Keratinocyte (primary cell): ENCODE measurements at places on chromosomes 11 and 22.

DNA sequence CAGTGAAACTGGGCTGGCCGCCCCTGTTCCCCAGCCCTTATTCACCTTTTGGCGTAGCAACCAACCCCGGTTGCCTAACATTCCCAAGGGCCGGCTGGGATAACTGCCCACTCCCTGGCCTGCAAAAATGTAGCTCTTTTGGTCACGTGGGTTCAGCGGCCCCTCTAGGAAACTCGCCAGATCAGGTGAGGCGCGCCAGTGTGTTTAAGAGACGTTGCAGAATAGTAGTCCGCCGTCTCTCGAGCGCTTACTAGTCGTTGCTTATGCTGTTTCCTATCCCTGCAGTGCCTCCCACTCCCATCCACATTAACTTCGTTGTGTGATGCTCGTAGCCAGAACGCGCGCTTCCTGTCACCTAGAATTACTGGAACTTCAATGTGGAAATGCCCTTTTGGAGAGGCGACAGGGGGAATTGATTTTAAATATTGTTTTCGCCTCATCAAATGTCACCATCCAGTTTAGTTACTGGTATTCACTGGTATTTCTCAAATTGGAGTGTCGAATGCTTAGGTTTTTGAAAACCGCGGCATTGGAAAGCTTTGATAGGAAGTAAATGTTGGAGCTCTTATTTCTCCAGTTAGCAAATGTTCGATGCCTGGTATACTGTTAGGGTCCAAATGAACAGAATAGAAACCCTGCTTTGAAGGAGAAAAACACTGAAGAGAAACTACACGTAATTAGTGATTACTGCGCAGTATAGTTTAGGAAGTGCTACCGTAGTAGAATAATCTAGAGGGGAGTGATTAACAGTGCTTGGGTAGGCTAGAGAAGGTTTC, 823 bp downstream of the CEP57 start:
- no peak for DNase-seq

DNA sequence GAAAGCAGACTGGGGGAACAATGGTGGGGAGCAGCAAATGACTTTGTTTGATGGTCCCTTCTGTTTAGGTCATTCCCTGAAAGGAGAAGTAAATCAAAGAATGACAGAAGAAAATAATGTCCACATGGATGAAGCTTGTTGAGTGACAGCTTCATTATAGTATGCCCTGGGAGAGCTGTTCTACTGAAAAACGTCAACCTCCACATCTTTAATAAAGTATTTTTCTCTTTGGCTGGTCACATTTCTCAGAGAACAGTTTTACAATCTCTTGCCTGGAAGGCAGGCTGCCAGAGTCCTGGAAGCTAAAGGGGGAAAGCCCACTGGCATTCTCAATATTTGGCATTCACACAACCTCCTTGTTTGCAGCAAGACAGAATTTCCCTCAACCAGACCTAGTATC, 287.9 kb downstream of the SWAP70 start:
- no peak for DNase-seq

DNA sequence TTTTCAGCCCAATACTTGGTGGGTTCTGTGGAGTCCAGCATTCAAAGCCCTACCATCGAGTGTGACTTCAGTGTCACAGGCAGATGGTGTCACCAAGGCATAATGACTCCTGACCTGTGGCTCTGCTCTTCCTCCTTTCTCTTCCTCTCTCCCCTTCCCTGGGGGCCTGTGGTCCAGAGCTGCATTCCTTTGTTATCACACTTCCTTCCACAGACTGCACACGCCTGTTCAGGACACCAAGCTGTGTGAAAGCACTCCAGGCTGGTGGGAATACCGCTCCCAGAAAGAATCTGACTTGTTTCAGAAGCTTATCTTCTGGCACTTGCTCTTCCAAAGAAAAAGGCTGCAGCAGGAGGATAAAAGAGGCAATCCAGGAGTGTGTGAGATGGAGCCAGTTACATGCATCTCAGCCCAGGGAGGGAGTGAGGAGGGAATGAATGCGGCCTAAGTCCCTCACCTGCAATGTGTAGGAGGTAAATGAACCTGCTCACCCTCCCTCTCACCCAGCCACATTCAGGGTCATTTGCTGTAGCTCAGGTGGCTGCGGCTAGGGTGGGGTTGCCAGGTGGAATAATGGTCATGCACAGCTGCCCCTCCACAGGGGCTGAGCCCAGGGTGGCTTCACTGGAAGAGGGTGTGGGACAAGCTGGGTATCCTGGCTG, 79.3 kb downstream of the ADAMTS15 start:
- no peak for DNase-seq

- DNase-seq, result no peak
Measured at GRCh38 chr11:88555829-88556202, 218.3 kb upstream of the CTSC start.

DNA sequence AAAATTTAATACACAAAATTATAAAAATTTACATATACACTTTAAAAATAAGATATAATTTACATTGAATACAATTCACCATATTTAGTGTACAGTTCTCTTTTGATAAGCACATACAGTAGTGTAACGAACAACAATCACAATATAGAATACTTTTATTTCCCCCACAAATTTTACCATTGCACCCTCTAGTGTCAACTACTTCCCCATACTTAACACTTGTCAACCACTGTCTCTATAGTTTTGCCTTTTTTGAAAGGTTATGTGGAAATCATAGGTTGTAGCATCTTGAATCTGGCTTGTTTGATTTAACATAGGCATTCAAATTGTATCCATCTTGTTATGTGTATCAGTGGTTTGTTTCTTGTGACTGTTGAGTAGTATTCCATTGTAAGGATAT, 21.3 kb upstream of the PANX1 start:
- DNase-seq, result no peak

GRCh38 chr11:133072378-133072777, 459.9 kb downstream of the OPCML start:
- DNase-seq, result no peak

DNA sequence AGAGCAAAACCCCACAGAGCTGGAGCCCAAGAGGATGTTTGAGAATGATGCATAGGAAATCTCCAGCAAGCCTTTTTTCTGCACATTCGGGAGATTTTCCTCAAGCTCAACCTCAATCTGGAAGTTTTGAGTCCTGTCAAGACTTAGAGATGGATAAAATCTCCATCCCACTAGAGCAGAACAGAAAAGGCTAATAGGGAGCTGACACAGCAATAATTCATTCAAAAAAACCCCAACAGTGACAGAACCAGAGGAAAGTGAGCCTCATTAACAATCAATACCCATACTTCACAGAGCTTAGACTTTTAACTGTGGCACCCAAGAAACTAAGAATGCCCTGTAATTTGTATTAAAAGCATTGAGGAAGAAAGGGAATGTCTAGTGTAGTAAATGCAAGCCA, 115.9 kb upstream of the BDNF start:
- no peak for DNase-seq

- DNase-seq, result no peak
Measured at GRCh38 chr11:105149477-105149876, 9.9 kb upstream of the CARD18 start.

- DNase-seq, result no peak
Measured at GRCh38 chr11:30992513-30992849, 377.1 kb downstream of the DCDC1 start.

- DNase-seq, result no peak
Measured at GRCh38 chr11:104907521-104908185, 9.4 kb upstream of the CASP12 start.

DNA sequence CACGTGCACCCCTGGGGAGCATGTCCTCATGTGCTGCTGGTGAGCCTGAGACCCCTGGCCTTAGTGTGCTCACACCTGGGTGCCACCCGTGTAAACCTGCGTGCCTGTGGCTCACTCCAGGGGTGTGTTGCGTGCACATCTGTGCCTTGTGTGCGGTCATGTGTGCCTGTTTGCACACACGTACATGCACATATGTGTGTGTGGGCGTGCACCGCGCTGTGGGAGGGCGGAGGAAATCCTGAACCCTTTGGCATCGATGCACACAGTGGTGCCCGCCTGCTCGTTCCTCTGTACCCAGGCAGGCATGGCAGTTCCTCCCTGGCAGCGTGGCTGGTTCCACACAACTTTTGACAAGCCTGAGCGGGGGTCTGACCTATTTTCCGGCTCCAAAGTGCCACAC, 1181.9 kb downstream of the BRD1 start:
- DNase-seq, result no peak

GRCh38 chr22:37557321-37558001, 2.8 kb upstream of the CDC42EP1 start:
- no peak for DNase-seq

GRCh38 chr11:123030517-123030916, 31.4 kb downstream of the HSPA8 start:
- DNase-seq, result no peak

- DNase-seq, result no peak
Measured at GRCh38 chr11:115300660-115301428, 203.4 kb downstream of the CADM1 start.

GRCh38 chr11:9070749-9071491, 20.5 kb downstream of the SCUBE2 start:
- no peak for DNase-seq

GRCh38 chr22:24137595-24137994, 43.7 kb upstream of the SUSD2 start:
- DNase-seq, result no peak

- DNase-seq, result no peak
Measured at GRCh38 chr11:44876194-44876723, 74.4 kb downstream of the TP53I11 start.
